Activated B cell treated with CpG ODN at 0.5 μM for 24 hours (primary cell): ENCODE measurements at places on chromosomes 13 and 19. TPM values are rescaled to one million over a fixed set of nuclear protein-coding genes. Genes with fewer than 3 reads are reported as not detected.
A peak's percentile ranks its signal among the peaks of the same experiment; 100 is the strongest.

DNA sequence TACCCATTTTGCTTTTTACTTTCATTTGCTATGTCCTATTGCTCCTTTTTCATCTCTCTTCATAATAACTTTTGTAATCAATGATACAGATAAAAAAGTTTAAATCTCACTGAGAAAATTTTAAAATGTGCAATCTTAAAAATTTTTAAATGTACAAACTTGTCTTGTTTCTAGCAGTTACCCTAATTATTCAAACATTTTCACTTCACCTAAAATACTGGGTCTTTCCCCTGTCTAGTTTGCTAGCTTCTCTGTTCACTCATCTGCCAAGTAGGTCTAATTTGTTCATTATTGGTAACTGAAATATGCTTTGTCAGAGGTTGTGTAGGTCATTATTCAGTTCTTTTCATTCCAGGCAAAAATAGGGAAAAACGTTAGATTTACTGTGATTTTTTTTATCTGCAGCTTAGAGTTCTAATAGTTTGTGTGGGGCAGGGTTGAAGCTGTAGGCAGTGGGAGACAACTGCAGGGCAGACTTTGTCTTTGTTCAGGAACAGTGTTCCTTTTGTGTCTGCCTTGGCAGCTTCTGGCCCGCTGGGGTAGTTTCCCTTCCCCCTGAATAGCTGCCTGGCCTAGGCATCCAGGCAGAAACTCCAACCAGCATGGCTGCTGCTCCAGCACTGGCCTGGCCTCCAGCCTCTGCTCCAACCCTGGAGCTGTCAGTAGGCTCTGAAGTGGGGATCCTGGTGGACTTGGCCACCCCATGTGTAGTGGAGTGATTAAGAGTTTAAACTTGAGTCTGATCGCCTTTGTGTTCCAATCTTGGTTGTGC is 48.5 kb downstream of the WDFY2 start:
- H3K4me3 ChIP-seq: no peak overlapping the region
- DNase-seq: no peak
- peak overlapping the region; percentile 53 for H3K27ac ChIP-seq
- H3K36me3 ChIP-seq: no peaks in the 10 kb centered on the region

GRCh38 chr19:31002518-31003244 is 346.6 kb downstream of the TSHZ3 start:
- no peaks in the 10 kb centered on the region for H3K36me3 ChIP-seq
- H3K4me1 ChIP-seq: no peaks in the 10 kb centered on the region
- H3K4me3 ChIP-seq: no peak overlapping the region
- H3K27me3 ChIP-seq: no peaks in the 10 kb centered on the region

- peaks cover 94% of the 10 kb centered on the region for H3K36me3 ChIP-seq
- DNase-seq: no peak
- peaks cover 5% of the 10 kb centered on the region for H3K4me1 ChIP-seq
Observed at GRCh38 chr19:39381910-39382611, 8.8 kb downstream of the PAF1 start.

- DNase-seq: no peak
- H3K27ac ChIP-seq: no peak overlapping the region
- H3K36me3 ChIP-seq: peaks cover 69% of the 10 kb centered on the region
- no peak overlapping the region for H3K4me3 ChIP-seq
Observed at GRCh38 chr19:19632661-19633060, 4.6 kb upstream of the LPAR2 start.

DNA sequence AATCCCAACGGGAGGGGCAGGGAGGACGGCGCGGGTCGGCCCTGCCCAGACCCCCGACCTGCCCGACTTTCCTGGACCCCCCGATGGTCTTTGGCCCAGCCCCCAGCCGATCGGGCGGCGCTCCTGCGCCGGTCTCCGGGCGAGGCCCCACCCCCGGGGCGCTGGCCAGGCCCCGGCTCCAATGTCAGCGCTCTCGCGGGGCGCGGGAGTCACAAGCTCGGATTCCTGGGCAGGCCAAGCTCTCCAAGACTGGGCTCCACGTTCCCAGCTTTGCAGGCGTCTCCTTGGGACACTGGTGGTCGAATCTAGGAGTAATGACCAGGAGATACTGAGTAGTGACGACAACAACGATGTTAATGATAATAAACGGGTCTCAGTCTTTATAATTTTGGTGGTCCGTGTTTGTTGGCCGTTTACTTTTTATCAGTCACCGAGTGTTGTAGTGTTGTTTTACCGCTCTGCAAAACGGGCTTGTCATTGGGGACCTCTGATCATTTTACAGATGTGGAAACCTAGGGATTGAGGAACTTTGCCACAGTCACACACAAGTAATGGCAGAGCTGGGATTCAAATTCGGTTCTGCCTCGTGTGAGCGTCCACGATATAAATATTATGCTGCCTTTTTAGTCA is 545 bp downstream of the RAD23A start:
- H3K4me1 ChIP-seq: peaks cover 52% of the 10 kb centered on the region
- H3K36me3 ChIP-seq: peaks cover 89% of the 10 kb centered on the region
- DNase-seq: peak; percentile 58

B3GNT8 gene
- total RNA-seq: 0.10 and 0.24 TPM in 2 replicates
